SJSA1 (cell line): ENCODE measurements at places on chromosomes 2 and 18. TPM values are rescaled to one million over a fixed set of nuclear protein-coding genes. Genes with fewer than 3 reads are reported as not detected.

GRCh38 chr18:26052505-26052904 lies 37.9 kb downstream of the SS18 start:
- no peak overlapping the region for H3K4me3 ChIP-seq
- no peak overlapping the region for H3K27ac ChIP-seq
- no peak for DNase-seq
- no peaks in the 10 kb centered on the region for H3K27me3 ChIP-seq
- H3K4me1 ChIP-seq: no peaks in the 10 kb centered on the region
- H3K36me3 ChIP-seq: peaks cover 71% of the 10 kb centered on the region

DNA sequence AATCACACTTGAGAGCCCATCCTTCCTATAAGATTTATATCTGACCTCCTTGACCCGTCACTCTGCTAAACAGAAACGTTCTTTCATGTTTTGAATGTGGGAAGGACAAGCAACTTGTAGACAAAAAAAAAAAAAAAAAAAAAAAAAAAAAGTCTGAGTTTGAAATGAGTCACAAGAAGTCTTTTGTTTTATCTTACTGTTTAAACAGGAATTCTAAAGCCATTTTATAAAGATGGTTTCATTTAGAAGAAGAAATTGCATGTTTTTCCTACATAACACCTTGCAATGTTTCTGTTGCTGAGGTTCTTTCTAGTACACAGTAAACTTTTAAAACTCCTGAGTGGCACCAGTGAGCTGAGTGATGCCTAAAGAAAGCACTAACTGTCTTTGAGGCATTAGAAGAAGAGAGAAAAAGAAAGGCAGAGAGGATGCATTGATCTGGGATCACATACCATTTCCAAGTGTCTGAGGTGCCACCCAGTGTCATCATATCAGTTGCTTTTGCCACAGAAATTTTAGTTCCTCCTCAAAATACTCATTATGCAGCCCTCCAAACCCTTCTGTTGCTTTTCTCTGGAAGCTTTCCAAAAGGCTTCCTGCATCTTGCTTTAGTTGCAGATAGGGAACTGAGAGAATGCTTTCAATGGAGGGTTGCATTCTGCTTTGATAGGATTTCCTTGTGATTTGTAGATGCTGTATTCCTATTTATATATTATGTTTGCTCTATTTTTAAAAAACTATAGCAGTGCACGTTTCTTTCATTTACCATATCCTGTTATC lies 69.1 kb downstream of the ACVR2A start:
- H3K27ac ChIP-seq: no peak overlapping the region
- H3K27me3 ChIP-seq: no peaks in the 10 kb centered on the region
- DNase-seq: peak; percentile 11
- no peak overlapping the region for H3K4me3 ChIP-seq

DNA sequence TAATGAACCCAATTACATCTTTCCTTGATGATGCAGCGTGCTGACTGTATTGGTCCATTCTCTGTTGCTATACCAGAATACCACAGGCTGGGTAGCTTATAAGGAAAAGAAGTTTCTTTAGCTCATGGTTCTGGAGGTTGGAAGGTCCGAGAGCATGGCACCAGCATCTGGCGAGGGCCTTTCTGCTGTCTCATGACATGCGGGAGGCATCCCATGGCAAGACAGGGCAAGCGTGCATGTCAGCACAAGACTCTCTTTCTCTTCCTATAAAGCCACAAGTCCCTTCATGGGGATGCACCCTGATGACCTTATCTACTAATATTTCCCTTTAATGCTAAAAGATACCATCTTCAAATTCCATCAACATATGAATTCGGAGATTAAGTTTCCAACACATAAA lies 122.8 kb upstream of the FHL2 start:
- no peaks in the 10 kb centered on the region; the same call in 1 of the 2 replicates for H3K27me3 ChIP-seq
- H3K36me3 ChIP-seq: no peaks in the 10 kb centered on the region
- H3K4me1 ChIP-seq: 0 out of 2 replicates have a peak, but pooled peaks cover 5% of the 10 kb centered on the region
- H3K27ac ChIP-seq: no peak overlapping the region
- no peak for DNase-seq
- H3K4me3 ChIP-seq: no peak overlapping the region

DNA sequence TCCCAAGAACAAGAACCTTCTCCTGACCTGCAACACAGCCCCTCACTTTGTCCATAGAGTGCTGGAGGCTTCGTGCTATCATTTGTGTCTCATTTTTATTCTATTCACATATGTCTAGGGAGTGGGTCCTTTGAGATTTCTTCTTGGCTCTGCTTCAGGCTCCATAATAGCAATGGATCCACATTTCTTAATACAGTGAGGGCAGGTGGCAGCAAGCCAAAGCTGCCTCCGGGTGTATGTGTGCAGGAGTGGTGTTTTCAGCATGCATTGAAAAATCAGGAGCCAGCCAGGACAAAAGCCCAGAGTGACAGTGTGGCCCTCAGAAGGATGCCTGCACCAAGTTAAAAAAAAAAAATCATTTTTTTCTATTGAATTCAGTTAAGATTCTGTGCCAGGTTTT lies 115.1 kb upstream of the PELI1 start:
- no peak for DNase-seq
- H3K4me3 ChIP-seq: no peak overlapping the region
- no peaks in the 10 kb centered on the region for H3K27me3 ChIP-seq
- H3K27ac ChIP-seq: no peak overlapping the region
- H3K36me3 ChIP-seq: no peaks in the 10 kb centered on the region

GRCh38 chr18:158128-159036 lies at the start of gene USP14:
TSS of gene USP14 (plus strand) at chr18:158557. CDS start at chr18:158699, 142 bp downstream.
- peak; percentile 84 for DNase-seq
- peaks cover 20% of the 10 kb centered on the region for H3K36me3 ChIP-seq
- no peaks in the 10 kb centered on the region for H3K27me3 ChIP-seq

The FNDC4 gene
- total RNA-seq: 2.2 and 3.9 TPM in 2 replicates

DNA sequence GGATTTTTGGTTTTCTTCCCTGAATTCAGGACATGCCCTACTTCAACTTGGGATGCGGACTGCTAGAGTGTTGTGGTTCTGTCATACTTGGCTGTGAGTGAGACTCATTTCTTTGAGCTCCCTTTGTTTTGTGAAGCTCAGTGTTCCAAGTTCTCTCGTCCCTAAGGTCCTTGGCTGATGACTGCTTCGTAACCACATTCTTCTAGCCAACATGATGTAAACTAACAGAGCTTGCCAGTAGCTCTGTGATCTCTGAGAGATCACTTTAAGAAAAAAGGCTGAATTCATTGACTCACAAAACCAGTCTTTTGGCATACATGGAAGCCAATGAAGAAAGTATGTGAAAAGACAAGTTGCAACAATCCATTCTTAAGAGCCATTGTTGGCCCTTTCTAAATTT lies 96.9 kb upstream of the MSTN start:
- no peak overlapping the region for H3K27ac ChIP-seq
- H3K36me3 ChIP-seq: no peaks in the 10 kb centered on the region
- DNase-seq: no peak
- H3K4me3 ChIP-seq: no peak overlapping the region
- no peaks in the 10 kb centered on the region for H3K27me3 ChIP-seq
- no peaks in the 10 kb centered on the region for H3K4me1 ChIP-seq
